ENCODE measurements at places on chromosomes 4 and X.

DNA sequence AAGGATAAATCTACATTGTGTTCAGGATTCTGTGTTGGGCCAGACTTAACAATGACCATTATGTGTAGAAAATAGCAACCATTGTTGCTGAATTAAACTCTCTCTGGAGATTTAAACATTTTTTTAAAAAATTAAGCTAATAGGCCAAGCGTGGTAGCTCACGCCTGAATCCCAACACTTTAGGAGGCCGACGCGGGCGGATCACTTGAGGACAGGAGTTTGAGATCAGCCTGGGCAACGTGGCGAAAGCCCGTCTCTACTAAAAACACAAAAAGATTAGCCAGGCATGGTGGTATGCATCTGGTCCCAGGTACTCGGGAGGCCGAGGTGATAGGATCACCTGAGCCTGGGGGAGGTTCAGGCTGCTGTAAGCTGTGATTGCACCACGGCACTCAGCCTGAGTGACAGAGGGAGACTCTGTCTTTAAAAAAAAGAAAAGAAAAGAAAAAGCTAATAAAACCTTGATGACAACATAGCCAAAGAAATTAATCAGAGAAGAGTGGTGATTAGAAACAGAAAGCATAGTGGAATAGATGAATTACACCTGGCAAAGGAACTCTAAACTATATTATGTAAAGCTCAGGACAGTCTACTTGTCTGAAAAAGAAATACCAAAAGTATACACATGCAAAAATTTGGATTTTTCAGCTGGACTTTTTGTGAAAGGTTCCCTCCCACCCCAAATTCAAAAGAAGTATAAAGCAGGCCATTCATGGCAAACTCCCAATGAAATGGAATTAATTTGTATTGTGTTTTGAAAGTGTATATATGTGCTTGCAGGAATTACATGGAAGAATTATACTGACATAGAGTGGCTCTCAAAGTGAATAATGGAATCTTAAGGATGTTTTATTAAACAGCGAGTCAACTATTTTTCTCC is 21.9 kb downstream of the PLS3 start:
- DNase-seq = no peak

DNA sequence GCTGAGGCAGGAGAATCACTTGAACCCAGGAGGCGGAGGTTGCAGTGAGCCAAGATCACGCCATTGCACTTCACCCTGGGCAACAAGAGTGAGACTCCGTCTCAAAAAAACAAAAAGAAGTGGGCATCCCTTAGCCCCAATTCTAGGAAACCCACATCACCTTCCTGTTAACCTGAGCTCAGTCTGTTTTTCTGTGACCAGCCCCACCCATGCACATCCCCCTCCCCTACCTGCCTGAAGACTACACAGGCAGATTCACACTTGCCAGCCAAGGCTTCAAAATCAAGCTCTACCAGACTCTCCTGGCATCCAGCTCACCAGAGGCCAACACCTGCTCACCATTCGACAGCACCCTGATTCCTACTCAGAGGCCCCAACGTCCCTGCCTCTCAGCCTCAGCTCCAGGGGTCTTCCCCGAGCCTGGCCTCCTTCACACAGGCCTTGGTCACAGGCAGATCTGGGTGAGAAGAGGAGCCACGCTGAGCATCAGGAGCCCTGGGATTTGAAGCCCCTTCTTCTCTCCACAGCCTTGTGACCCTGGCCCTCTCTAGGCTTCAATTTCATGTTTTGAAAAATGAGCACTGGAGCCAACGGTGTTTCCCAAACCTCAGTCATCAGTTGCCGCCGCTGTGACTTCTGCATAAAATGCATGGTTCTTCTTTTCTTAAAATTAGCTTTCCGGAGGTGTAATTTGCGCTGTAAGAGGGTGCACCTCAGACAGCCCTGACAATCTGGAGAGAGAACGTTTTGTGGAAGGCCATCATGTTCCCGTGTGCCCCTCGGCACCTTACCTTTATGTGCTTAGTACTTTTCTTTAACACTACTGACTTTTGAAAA is 47.3 kb downstream of the JAKMIP1 start:
- DNase-seq = no peak

DNA sequence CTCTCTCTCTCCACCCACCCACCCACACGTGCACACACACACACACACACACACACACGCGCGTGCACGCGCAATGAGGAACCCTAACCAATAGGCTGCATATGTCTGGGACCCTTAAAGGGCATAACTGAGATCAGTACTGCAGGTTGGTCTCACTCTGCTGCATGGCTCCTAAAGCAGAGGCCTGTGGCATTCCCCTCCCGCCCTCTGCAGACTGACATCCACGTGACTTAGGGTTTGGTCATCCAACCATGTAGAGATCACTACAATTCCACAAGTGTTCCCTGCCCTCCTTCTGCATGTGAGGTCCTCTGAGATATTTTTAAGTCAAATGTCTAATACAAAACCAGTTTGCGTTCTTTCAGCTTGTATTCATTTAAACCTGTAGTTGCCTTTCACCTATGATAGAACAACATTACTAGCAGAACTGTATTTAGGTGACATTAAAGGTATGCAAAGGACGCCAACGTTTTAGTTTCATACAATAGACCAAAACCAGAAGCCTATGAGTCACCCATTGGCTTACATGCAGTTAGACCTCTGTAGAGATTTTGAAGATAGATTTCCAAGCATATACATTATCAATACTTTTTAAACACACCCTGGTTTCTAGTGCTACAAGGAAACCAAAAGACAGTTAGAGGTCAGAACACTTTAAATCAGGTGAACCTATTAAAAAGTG is 10.1 kb downstream of the XAGE5 start:
- no peak for DNase-seq

DNA sequence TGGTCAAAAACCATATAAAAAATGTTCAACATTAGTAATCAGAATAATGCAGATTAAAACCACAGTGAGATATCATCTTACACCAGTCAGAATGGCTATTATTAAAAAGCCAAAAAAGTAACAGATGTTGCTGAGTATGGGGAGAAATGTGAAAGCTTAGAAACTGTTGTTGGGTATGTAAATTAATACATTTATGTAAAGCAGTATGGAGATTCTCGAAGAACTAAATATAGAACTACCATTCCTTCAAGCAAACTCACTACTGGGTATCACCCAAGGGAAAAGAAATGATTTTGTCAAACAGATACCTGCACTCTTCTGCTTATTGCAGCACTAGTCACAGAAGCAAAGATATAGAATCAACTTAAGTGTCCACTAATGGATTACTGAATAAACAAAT is 576.4 kb upstream of the EPHA5 start:
- no peak for DNase-seq

- DNase-seq = no peak
These were observed 4.8 kb upstream of the TMPRSS11B start for GRCh38 chr4:68250151-68250930.

GRCh38 chr4:126004941-126005340 is 690.2 kb downstream of the FAT4 start:
- DNase-seq = no peak

GRCh38 chrX:103613362-103613890 is 5.7 kb downstream of the TCEAL3 start:
- no peak for DNase-seq

DNA sequence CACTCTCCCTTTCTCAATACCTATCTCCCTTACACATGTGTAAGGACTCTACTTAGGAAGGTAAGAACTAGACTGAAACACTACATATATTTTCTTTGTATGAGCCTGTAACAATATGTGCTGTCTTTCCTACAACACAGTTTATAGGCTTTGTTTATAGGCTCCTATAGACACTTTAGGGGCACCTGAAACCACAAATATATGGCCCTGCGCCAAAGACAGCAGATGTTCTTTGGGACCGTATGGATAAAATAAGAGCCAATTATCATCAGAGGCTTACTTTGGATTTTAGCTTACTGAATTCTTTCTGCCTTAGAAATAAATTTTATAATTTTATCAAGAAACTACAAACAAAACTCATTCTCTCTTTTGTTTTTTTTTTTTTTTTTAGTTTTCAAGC is 16.6 kb upstream of the CXCL3 start:
- DNase-seq = no peak

All from stimulated activated naive CD4-positive, alpha-beta T cell (primary cell).